ENCODE measurements at places on chromosomes 7 and 10.

- DNase-seq, result no peak
Observed at GRCh38 chr7:27774717-27775328, 34.9 kb downstream of the TAX1BP1 start.

GRCh38 chr10:47165711-47166404 is 134.1 kb upstream of the GDF10 start:
- DNase-seq, result no peak

- no peak for DNase-seq
Observed at GRCh38 chr7:105229641-105230040, 159.1 kb downstream of the SRPK2 start.

DNA sequence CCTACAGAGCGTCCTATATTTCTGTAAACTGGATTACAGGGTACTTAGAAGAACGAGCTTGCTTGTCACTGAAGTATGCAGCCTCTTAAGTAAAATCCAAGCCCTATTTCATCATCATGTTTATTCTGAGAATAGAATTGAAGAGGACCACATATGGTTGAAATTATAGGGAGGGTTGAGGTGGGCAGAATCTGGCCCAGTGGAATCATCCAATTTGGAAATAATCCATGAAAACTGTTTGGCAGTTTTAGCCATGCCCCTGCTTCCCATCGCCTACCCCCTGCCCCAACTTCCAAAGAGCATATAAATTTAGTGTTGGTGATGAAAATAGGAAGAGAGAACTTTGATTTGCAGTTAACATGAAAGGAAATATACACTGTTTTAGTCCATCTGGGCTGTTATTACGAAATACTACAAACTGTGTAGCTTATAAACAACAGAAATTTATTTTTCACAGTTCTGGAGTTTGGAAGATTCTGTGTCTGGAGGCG is 150.4 kb downstream of the PRKG1 start:
- peak; percentile 78 for DNase-seq

DNA sequence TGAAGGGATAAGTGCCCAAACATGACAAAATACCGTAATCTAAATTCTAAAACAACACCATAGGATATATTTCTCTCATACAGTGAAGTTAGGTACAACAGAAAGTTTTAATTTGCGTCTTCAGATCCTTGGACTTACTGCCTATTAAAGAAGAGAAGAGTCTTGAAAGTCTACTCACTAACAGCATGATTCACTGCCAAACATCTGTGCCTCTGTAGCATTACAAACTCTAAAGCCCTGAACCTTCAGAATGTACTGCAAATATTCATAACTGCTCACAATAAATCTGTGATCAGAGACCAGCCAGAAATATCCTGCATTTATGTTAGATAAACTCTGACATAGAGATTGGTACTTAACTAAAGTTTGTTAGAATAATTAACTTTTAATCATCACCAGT is 365.3 kb downstream of the PARD3 start:
- DNase-seq, result no peak

DNA sequence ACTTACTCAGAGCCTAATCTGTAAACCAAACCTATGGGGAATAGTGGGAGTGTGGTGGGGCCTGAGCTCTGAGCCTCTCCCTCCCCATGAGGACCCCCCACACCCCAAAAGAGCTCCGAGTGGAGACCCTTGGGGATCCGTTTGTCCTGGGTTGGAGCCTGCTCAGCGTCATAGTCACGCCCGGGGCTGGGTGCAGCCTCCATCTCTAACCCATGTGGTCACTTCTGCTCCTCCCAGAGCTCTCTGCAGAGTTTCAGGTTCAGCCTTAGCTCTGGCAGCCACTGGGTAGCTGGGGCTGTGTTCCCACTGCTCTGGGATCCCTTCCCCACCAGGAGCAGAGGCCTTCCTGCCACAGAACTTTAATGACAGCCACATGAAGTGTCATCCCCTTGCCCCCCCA is 25.9 kb downstream of the PFKFB3 start:
- DNase-seq, result no peak

DNA sequence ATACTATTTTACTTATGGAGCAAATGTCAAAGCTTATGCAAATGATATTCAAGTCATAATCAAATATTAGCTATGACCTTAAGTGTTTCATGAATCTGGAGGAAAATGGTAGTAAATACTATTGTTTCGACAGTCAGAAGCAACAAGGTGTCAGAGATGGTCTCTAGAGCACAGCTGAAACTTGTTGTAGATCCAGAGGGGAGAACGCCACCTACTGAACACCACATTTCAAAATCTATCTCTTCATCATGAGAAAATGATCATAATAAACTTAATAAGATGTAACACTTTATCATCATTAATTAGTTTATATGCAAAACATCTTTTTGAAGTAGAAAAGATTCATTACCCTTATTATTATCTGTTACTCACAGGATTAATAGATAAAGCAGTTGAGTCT is 418.7 kb downstream of the GATA3 start:
- no peak for DNase-seq

DNA sequence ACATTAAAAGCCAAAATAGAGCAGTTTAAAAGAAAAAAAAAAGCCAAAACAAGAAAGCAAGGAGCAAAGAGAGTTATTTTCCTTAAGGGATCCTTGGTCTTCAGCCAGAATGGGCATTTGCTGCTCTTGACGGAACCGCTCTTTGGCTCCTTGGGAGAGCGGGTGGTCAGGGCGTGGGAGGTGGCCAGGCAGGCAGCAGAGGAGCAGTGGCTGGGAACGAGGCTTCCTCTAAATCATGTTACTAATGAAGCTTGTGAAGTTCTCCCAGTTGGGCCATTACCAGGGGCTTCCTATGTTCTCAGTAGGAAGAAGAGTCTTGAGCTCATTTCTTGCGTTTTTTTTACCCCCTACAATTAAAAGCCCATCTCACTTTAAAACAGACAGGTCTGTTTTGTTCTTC is 116.6 kb downstream of the DOCK1 start:
- DNase-seq, result no peak

DNA sequence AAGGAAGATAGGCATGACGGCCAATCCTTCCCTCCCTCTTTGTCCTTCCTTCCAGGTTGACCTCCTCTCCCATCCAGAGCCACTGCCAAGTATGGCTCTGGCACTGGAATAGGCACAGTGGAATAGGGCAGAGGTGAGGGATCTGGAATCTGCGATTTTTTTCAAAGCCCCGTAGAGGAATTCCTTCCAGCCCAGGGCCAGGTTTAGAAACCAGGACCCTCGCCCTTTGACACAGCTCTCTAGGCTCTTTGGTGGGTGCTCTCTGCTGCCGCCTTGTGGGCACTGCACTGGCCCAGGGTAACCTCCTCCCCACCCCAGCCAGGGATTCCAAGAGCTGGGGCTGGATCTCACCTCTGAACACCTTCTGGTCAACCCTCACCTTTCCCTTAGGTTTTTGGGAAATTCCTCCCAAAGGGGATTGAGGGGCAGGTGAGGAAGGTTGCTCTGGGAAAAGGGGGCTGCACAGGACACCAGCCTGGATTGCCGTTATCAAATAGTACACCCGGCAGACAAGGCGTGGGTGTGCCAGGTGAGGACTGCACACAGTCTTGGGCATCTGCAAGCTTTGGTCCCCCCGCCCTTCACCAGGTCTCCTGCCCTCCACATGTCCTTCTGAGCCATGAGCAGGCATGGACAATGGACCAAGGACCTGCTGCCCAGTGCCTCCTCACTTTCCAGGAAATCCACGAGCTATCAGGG is 22.8 kb downstream of the C10orf105 start:
- DNase-seq, result no peak

DNA sequence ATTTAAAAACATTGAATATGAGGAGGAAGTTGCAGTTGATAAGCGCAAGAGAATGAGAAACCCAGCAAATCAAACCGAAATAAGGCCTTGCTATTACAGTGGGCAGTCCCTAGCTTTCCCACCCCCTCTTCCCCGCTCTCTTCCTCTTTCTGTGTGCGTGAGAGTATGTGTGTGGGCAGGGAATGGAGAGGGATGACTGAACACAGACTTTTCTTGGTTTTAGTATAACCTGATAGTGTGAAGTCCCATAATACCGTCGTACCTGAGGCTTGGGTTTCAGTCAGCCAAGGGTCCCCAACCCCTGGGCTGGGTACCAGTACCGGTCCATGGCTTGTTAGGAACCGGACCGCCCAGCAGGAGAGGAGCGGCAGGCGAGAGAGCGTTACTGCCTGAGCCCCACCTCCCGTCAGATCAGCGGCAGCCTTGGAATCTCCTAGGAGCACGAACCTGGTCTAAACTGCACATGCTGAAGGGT is 255.3 kb downstream of the CELF2 start:
- DNase-seq, result no peak

- DNase-seq, result no peak
Observed at GRCh38 chr7:102272917-102273748, 13.5 kb upstream of the SH2B2 start.

DNA sequence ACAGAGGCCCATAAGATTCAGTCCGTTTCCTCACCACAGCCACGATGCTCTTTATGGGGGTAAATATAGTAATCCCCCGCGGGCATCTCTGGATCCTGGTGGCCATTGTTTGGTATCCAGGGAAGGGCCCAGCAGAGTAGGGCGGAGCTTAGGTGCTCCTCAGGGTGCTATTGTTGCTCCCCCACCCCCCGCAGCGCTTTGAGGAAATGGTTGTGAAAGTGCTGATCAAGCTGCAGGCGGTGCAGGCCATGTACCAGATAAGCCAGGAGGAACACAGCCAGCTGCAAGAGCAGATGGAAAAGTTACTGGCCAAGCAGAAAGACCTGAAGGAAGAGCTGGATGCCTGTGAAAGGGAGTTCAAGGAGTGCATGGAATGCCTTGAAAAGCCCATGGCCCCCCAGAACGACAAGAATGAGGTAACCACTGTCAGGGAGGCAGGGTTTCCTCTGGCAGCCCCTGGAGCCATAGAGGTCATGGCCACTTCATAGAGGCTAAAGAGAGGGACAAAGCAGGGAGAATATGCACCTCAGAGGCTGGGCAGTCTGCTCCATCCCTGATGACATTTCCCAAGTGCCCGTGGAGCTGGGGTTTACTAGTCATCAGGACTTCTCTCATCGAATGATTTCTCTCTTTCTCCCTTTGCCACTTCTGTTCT is 17.6 kb upstream of the FLNC start:
- no peak for DNase-seq

DNA sequence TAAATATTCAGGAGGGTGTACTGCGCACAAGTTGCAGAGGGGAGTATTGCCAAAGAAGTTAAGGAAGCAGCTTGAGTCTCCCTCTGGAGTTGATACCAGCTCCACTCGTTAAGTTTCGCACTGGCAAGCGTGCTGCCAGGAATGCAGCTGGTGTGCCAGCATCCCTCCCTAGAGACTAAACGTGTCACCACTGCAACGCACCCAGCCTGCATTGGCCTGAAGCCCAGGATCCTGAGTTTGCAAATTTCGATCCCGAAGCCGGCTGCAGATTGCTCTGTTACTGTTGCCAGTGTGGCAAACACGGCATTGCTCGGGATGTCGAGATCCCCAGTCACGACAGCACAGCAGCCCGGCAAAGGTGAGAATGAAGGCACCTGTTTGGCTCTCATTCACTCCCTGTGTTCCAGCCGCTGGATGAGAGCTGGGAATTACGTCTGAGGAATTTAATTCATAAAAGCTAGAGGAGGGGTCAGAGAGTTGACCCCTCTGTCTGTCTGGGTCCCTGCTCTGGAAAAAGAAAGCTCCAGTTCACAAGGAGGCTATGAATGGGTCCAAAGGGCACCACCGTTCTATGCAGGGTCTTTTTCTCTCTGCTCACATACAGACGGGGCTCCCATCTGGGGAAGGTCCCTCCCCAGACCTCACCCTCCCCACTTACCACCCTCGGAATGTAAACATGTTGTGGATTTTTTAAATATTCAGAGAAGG is 61.0 kb downstream of the NRP1 start:
- DNase-seq, result peak; percentile 98

DNA sequence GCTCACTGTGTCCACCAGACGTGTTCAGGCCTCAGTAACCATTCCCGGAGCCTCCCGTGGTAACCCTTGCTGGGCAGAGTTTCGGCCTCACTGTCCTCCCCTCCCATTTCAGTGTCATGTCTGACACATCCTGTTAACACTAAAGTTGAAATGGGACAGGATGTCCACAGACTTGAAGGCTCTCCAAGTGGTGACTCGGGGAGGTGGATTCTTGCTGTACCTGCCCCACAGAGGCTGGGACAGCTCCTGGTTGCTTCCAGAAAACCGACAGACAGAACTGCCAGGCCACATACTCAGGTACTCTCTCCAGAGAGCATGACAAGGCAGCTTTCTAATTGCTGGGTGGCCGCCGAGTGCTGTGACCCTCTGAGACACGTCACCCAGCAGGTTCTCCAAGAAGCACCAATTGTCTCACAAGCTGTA is 17.9 kb upstream of the CYTH3 start:
- no peak for DNase-seq

- DNase-seq, result no peak
Observed at GRCh38 chr10:119643306-119644204, 7.6 kb upstream of the BAG3 start.

DNA sequence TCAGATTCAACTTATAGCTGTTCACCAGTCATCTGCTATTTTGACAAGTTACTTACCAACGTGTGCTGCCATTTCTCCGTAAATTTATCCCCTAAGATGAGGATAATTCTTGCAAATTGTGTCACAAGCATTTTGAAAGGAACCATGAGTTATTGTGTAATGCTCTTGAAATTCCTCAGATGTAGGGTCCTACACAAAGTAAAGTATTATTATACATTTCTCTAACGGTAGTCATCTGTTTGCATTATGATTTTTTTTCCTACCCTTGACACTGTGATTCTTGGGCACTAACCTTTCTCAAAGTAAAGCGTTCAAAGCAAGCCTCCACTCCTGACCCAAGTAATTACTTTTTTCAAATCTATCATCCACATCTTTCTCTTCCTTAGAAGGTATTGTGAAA is 8.1 kb downstream of the HERC4 start:
- no peak for DNase-seq

DNA sequence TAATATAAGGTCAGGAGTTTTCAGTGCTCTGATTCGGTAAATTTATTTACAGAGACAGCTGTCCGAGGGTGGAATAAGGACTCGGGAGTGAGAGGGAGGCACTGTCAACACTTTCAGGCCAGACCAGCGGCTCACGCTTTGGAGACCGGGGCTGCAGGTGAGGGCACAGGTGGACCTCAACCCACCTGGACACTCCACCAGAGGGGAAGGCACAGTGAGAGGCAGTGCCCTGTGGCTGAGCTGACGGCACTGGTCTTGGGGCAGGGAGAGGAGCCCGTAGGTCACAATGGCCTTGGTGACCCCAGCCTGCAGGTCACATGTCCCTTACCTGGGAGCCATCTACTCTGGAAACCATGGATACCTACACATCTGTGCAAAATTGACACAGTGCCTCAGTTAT is 315.1 kb downstream of the ADARB2 start:
- no peak for DNase-seq

GRCh38 chr7:141436139-141436538 is 115.1 kb upstream of the AGK start:
- DNase-seq, result no peak

- no peak for DNase-seq
Observed at GRCh38 chr7:1632916-1633785, 36.9 kb upstream of the ELFN1 start.

GRCh38 chr10:77176232-77176631 is 461.4 kb downstream of the KCNMA1 start:
- DNase-seq, result no peak

DNA sequence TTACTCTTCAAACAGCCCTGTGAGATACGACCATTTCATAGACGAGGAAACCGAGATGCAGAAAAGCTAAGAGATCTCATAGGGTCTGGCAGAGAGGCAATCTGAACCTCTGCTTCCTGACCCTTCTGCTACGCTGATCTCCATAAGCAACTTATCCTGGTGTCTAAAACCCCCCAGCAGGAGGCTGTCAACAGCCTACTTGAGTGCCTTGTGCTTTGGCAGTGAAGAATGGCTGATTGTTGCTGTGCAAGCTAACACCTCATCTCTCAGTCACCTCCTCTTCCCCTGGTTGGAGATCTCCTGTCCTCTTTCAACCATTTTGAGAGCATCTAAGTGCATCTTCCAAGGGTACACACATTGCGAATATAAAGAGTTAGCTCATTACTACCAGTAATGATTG is 86.2 kb downstream of the AOAH start:
- DNase-seq, result no peak
